Vagina (tissue), 2 donors: ENCODE measurements at places on chromosomes 16 and 17. TPM values are rescaled to one million over a fixed set of nuclear protein-coding genes. Genes with fewer than 3 reads are reported as not detected.

The PIGW gene
- total RNA-seq, result 3.2 TPM

GRCh38 chr16:81521141-81521626 lies 76.6 kb downstream of the CMIP start:
- DNase-seq, result no peak

DNA sequence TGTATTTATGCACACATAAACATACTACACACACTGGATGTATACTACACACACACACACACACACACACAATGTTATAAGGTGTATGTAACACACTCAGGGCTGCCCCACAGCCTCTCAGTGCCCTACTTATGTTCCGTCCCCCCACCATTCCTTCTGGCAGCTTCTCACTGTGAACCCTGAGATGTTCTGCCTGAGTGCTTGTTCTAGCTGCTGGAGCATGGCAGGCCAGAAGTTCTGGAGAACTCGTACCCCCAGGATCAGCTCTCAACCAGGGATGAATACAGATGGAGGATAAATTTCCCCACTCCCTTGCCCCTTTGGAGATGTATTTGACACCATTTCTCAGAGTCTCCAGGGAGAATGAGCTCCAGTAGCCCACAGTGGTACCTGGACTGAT lies 76.4 kb downstream of the CDH13 start:
- DNase-seq, result no peak

- no peak for DNase-seq
These were observed 12.3 kb downstream of the ADORA2B start for GRCh38 chr17:15957206-15957605.

DNA sequence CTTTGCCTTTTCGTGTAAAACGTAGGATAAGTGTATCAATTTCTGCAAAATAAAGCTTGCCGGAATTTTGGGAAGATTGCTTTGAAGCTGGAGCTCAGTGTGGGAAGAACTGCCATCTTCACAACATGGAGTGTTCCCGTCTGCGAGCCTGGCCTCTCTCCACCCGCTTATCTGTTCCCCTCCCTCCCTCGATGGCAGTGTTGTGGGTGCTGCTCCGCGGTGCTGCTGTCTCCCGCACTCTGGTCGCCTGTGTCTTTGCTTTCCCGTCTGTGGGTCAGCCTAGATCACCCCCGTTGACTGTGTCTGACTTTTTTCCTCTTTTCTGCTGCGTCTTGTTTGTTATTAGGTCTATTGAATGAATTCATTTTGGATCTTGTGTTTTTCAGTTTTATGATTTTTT lies 17.0 kb downstream of the ACSF3 start:
- DNase-seq, result no peak

DNA sequence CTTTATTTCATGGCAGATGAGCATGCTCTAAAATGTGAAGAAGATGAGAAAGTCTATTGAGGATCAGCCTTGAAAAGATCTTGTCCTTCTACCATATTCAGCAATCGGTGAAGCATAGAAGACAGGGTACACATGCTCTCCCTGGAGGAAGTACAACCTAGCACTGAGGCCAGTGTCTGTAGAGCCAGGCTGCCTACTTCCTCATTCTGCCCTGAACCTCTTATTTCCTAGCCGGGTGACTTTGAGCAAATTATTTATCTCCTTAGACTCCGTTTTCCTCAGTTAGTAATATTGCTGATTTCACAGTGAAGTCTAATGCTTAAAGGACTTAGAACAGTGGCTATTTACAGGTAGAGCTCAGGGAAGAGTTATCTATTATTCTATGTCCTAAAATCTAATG lies 58.4 kb downstream of the TMEM100 start:
- DNase-seq, result no peak
